ENCODE measurements at places on chromosomes 4 and X.

DNA sequence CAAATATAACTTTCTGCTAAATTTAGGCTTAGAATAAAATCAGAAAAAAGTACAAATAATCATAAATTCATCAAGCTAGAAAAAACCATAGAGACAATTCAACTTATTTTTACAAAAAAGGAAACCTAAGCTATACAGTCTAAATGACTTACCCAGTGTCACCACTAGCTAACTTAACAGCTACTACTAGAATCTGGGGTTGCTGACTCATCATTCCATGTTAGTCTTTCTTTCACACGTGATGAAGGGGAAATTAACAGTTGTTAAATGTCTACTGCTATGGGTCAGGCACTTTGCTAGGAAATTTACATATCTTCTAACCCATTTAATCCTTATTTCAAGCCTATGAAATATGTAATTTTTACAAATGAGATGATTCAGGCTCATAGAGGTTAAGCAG lies 349.3 kb upstream of the GALNT7 start:
- DNase-seq: no peak

DNA sequence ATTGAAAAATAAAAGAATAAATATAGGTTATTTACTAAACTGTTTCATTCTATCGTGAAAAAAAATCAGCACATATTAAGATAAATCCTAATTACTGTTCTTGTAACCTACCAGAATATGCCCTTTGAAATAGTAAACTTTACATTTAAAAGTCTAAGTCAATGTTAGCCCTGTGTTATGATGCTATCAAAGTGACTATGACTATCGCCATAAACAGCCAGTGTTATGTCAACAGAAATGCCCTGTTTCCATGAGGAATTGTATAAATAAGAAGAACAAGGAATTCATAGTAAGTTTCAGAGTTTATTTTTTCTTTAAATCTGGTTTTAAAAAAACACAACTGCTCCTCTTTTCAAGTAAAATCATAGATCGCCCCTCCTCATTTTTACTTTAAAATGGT lies 11.4 kb downstream of the NR3C2 start:
- DNase-seq: no peak

DNA sequence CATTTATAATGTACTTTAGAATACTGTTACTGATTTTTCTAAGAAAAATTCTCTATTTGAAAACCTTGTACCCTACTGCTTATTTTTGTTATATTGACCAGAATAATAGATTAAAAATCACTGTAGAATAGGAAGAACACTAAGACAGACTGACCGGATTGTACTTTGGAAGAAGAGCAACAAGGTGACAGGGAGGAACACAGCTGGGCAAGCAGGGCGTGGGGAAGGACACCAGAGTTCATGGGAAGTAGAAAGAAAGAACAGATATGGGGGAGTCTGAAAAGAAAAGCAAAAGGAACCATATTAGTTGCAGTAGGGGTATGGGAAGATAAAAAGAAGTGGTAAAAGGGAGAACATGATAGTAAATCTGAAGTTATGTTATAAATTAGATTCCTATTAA lies 38.6 kb downstream of the TXK start:
- no peak for DNase-seq

DNA sequence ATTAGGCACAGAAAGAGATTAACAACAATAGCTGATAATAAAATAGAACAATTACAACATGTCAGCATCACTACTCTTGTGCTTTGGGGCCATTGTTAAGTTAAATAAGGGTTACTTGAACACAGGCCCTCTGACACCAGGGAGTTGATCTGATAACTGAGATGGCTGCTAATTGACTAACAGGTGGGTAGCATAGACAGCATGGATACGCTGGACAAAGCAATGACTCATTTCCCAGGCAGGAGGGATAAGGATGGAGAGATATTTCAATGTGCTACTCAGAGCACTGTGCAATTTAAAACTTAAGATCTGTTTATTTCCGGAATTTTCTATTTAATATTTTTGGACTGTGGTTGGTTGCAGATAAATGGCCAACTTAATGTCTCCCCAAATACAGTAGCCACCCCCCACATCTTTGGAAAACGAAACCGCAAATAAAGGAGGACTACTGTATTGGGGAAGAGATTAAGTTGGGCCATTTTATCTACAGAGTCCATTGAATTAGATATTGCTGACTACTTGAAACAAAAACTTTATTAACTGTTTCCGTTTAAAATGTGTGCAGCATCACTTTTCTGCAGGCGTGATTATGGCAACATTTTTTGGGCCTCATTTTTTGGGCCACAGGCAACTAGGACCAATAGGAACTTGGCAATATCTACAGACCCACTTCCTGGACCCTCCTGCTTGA lies 200.6 kb upstream of the KLF3 start:
- no peak for DNase-seq

GRCh38 chr4:137956256-137956655 lies 285.9 kb downstream of the SLC7A11 start:
- no peak for DNase-seq

GRCh38 chr4:26377328-26378311 lies 56.8 kb downstream of the RBPJ start:
- DNase-seq: no peak

DNA sequence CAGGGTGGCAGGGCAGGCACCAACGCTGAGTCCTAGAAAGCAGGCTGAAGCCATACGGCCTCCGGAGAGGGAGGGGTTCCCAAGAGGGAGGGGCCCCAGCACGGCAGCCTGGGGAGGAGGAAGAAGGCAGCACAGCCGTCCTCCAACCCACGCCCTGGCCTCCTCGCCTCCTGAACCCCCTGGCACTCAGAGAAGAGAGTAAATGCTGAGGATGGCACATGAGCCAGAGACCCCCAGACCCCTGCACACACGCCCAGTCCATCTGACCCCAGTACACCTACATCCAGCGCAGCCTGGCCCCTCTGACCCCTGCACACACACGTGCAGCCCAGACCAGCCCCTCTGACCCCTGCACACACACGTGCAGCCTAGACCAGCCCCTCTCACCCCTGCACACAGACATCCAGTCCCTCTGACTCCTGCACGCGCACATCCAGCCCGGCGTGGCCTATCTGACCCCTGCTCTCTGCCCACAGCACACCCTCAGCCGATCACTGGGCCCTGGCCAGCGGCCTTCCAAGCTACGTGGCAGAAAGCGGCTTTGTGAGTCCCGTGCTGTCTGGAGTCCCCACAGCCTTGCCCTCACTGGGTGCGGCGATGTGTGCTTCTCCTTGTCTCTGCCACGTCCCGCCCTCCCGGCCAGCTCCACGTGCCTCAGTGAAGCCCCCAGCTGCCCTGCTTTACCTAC lies 18.5 kb downstream of the ATP5ME start:
- no peak for DNase-seq

DNA sequence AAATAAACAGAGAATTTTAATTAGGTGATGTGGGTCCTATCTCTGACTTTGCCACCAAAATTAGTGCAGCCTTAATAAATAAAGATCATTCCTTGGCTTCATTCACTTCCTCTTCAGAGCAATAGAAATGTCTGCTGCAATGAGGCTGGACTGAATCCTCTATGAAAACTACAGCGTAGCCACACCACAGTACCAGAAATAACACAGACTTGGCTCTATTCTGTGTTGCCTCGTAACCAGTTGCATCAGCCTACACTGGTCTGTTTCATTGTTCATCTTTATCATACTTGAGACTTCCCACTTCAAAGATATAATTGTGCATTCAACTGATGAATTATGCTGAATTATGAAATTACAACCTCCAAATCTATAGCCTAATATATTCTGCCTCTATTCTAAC lies 15.8 kb downstream of the GLRA3 start:
- no peak for DNase-seq

GRCh38 chr4:27088491-27088890 lies 227.8 kb downstream of the STIM2 start:
- no peak for DNase-seq

GRCh38 chrX:145727476-145727875 lies 90.2 kb upstream of the SLITRK2 start:
- no peak for DNase-seq

DNA sequence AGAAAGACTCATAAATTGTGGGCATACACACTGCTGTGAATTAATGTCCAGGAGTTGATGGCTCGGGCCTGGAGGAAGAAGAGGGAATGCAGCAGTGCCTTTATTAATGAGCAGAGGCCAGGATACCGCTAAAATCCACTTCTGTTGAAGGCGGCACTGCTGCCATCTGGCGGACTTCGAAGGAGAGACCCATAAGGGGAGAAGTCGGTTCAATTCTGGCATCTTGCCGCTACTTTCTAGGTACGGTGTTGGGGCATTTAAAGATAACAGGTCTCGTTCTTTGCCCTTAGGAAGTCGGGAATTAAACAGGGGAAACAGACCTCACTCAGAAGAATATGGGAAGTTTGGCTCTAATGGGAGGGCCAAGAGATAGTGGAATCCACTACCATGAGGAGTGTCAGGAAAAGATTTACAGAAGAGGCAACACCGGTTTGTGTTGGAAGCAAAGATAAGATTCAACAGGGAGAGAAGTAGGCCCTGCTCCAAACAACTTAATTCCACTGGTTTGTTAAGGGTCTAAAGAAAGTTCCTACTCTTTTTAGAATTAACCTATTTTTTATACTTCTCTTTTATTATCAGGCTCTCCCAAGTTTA lies 133.6 kb upstream of the GIMD1 start:
- peak; percentile 46 for DNase-seq

- no peak for DNase-seq
Measured at GRCh38 chr4:86586160-86586572, 7.9 kb upstream of the PTPN13 start.

- DNase-seq: no peak
Measured at GRCh38 chr4:143381189-143382118, 44.8 kb downstream of the GAB1 start.

DNA sequence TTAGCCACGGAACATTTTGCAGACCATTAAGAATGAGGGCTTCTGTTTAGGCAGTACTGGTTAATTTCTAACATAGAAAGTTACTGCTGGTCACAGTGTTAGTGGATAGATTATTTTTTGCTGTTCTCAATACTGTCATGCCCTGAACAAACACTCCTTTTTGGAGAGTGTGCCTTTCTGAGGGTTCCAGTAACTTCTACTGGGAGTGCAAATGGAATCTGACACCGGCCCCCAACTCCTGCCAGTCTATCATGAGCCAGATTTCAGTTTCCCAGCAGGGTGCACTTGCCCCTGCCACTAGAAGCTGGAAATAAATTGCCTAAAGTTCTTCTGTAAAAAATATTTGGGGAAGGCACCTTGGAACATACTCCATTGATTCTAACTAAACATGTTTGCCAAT lies 224.4 kb upstream of the GPC4 start:
- no peak for DNase-seq

DNA sequence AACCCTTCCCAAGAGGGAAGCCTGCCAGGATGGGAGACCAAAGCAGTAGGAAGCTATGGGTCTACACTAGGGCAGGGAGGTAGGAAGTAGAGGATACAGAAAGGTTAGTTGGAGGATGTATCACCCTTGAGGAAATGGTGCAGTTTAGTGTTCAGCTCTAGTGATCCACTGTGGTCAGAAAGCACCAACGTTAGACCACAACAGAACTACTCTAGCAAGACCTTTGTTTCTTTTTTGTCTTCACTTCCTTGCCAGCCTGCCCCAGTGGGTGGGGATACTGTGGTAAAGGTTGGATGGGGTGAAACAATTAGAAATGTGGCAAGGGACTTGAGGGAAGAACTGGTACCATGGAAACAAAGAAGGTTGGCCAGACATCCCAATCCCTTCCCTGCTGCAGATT lies 83.3 kb downstream of the DDIT4L start:
- peak; percentile 17 for DNase-seq

DNA sequence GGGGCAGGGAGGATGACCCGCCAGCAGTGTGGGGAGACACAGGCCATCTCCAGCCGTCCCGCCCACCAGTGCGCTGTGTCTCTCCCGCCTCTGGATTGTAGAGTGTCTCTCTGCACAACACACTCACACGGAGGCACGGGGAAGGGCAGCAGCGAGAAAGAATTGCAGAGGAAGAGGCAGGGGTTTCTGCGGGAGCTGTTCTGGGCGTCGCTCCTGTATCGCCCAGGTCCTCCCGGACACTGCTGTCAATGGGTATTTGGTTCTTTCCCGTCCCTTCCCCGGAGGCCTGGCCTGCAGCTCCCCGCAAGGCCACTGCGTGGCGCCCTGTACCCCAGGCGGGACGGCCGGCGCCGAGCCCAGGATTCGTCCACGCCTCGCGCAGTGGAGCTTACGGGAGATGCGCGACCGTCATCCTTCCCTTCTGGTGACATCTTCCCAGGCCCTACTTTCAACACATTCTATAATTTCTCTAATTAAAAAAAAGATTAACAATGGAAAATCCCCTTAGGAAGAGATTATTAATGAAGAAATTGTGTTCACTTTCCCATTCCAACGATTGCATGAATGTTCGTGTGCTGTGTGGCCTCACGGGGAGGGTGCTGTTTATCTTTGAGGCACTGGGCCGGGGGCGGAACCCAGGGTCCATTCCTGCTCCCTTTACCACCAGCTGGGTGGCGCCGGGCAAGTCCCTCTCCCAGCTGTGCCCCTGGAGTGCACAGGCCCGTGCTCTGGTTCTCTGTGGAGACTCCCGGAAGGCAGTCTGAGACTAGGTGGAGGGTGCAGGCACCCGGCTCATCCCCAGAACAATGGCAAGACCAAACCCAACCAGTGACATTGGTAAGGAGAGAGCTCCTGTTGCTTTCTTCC lies 95.7 kb downstream of the CPZ start:
- DNase-seq: no peak

DNA sequence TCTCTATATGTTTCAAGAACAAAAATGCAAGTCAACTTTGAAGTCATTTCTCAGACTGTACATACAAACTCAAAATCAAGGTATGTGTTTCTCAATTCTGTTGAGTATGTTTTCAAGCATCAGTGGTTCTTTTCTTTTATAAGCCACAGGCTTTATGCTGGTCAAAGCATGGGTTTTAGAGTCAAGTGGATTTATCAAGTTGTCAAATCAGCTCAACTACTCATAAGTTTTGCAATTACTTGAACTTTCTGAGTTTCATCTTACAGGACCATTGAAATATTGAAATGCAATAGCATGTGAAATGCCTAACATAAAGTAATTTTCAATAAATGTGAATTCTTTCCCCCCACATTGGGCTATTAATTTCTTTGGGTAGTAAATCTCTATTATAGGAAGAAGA lies 239.9 kb upstream of the DKK2 start:
- no peak for DNase-seq

DNA sequence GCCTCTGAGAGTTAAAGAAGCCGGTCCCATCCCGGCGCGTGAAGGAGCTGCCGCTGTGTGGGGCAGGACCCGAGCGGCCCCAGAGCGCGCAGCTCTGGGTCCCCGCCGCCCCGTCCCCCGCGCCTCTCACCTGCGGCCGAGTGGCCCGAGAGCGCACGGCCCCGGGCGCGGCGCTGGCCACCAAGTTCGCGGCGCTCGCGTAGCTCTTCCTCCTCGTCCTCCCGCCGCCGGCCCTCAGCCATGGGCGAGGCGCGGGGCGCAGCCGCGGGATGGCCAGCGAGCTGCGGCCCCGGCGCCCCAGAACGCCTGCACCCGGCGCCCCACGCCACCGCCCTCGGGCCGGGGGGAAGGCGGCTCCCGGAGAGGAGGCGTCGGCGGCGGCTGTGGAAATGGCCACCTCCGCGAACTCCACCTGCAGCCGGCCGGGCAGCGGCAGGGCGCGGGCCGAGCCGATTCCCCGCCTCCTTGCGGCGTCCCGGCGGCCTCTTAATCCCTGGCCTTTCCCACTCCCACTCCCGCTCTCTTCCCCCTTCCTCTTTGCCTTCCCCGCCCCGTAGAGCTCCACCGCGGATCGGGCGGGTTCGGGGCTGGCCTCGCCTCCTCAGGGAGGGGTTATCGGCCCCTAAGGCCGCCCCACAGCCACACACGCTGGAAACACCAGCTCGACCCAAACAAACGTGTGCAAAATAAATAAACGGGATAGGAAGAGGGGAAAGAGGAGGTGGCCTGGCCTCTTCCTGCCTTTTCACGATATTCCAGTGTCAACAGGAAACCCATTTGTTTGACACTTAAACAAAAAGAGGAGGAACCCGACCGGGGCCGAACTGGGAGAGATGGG lies at the start of gene SH3D19:
SH3D19 (minus strand) TSS at position 495 of the 838 bp plus-strand sequence; CDS start at position 242, 253 bp downstream.
- DNase-seq: peak; percentile 20

- no peak for DNase-seq
Measured at GRCh38 chrX:153885208-153885787, 675 bp downstream of the L1CAM start.
